ENCODE measurements at places on chromosomes 7 and 10.

- no peak overlapping the region for H3K27ac ChIP-seq
- H3K27me3 ChIP-seq: peaks cover 57% of the 10 kb centered on the region
- peaks cover 64% of the 10 kb centered on the region for H3K4me1 ChIP-seq
- no peaks in the 10 kb centered on the region for H3K36me3 ChIP-seq
- peak; percentile 74 for DNase-seq
- H3K4me3 ChIP-seq: peak overlapping the region; percentile 65
Measured at GRCh38 chr10:27744802-27745731, 552 bp downstream of the MKX start.

DNA sequence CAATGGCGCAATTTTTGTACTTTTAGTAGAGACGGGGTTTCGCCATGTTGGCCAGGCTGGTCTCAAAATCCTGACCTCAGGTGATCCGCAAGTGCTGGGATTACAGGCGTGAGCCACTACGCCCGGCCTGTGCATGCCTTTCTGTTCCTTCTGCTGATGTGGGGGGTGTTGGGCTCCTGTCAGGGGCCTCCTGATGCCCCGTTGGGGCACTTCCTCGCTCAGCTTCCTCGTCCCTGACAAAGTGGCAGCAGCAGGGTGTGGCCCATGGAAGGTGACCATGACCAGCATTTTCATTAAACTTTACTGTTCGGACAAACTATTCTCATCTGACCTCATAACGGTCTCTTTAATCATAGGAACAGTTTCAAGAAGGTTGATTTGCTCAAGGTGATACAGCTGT is 69.4 kb downstream of the TBXAS1 start:
- no peak for DNase-seq
- H3K27me3 ChIP-seq: no peaks in the 10 kb centered on the region
- H3K4me3 ChIP-seq: no peak overlapping the region
- H3K36me3 ChIP-seq: peaks cover 29% of the 10 kb centered on the region
- peaks cover 37% of the 10 kb centered on the region for H3K4me1 ChIP-seq

DNA sequence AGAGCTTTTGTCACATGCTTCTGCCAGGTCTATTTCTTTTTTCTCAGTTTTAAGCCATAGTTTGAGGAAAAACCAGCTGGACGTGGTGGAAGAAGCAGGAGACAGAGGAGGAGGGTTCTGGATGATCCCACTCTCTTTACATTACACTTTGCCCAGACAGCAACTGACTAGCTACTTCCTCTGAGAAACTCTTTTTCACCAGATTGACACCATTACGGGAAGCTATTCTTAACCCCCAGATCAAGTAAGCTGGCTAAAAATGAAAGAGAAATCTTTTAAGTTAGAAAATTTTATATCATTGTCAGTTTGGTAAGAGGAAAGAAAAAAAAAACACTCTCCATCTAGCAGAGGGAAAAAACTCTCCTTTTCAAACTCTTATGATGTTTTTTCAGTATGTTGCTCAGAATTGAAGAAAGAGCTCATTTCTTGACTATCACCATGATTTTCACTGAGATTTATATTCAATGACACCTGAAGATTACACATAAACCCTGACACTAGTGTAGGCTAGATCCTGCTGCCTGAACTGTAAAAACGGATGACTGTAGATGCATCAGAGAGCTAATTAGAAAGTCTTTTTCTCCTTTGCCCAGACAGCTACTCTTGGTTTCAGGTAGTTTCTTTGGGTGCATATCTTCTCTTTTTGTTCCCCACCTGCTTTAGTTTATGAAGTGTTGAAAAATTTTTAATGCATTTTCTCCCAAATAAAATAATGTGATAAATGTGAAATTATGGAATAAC is 203.1 kb downstream of the TFEC start:
- H3K27me3 ChIP-seq: no peaks in the 10 kb centered on the region
- H3K4me1 ChIP-seq: no peaks in the 10 kb centered on the region
- no peak overlapping the region for H3K27ac ChIP-seq
- no peak overlapping the region for H3K4me3 ChIP-seq
- DNase-seq: no peak

GRCh38 chr7:100444311-100445278 is 8.3 kb upstream of the PPP1R35 start:
- peak; percentile 80 for DNase-seq
- H3K27me3 ChIP-seq: no peaks in the 10 kb centered on the region
- H3K4me1 ChIP-seq: peaks cover 20% of the 10 kb centered on the region
- no peak overlapping the region for H3K4me3 ChIP-seq

DNA sequence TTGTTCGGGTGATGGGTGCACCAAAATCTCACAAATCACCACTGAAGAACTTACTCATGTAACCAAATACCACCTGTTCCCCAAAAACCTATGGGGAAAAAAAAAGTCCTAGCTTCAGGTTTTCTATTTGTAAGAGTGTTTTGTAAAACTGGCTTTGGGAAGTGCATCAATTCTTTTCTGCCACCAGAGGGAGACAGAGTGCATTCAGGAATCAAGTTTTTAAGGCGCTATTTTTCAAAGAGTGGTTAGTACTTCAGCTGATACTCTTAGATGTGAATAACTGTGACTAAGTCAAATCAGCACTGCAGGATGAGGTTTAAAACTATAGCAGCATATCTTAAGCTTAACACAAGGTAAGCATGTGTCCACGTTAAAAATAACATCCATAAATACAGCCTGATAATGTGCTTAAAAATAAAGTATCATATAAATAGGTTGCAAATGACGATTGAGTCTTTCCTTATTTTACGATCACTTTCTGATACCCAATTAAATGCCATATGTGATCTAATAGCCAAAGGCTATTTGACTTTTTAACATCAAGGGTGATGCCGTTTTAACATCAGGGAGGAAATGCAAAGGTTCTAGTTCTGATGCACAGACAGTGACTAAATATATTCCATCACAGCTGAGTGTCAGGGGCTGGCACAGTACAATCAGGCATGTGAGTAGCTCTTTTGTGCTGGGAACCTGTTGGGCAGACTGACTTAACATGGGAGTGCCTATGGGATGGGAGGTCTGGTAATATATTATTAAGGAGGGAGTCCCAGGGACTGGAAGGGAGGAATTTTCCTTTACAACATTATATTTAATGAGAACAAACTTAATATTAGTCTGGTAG is 10.6 kb upstream of the LYZL2 start:
- no peaks in the 10 kb centered on the region for H3K27me3 ChIP-seq
- DNase-seq: no peak
- no peaks in the 10 kb centered on the region for H3K4me1 ChIP-seq
- H3K36me3 ChIP-seq: no peaks in the 10 kb centered on the region

DNA sequence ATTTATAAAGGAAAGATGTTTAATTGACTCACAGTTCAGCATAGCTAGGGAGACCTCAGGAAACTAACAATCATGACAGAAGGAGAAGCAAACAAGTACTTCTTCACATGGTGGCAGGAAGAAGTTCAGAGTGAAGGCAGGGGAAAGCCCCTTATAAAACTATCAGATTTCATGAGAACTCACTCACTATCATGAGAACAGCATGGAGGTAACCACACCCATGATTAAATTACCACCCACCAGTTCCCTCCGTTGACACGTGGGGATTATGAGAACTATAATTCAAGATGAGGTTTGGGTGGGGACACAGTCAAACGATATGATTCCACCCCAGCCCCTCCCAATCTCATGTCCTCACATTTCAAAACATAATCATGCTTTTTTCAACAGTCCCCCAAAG is 124.2 kb upstream of the PCGF5 start:
- no peak for DNase-seq
- H3K27ac ChIP-seq: no peak overlapping the region
- H3K4me3 ChIP-seq: no peak overlapping the region
- H3K4me1 ChIP-seq: no peaks in the 10 kb centered on the region
- no peaks in the 10 kb centered on the region for H3K36me3 ChIP-seq

DNA sequence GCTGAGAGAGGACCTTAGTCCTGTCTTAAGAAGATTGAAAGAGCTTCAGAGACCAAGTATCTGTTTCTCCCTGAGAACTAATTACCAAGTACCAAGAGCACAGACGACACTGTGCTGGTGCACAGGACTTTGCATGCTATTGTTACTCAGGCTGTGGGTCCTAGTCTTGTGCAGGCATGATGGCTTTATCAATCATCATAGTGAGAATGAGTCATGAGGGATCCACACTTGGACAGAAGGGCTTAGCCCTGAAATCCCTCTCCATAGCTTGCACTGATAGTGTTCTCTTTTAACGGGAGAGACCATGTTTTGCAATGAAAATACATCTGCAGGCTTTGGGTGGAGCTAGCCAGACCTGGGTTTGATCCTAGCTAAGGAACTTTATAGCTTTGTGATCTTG is 93.3 kb downstream of the SORCS3 start:
- no peaks in the 10 kb centered on the region for H3K36me3 ChIP-seq
- no peaks in the 10 kb centered on the region for H3K27me3 ChIP-seq
- H3K4me3 ChIP-seq: no peak overlapping the region
- no peak for DNase-seq
- H3K4me1 ChIP-seq: no peaks in the 10 kb centered on the region

DNA sequence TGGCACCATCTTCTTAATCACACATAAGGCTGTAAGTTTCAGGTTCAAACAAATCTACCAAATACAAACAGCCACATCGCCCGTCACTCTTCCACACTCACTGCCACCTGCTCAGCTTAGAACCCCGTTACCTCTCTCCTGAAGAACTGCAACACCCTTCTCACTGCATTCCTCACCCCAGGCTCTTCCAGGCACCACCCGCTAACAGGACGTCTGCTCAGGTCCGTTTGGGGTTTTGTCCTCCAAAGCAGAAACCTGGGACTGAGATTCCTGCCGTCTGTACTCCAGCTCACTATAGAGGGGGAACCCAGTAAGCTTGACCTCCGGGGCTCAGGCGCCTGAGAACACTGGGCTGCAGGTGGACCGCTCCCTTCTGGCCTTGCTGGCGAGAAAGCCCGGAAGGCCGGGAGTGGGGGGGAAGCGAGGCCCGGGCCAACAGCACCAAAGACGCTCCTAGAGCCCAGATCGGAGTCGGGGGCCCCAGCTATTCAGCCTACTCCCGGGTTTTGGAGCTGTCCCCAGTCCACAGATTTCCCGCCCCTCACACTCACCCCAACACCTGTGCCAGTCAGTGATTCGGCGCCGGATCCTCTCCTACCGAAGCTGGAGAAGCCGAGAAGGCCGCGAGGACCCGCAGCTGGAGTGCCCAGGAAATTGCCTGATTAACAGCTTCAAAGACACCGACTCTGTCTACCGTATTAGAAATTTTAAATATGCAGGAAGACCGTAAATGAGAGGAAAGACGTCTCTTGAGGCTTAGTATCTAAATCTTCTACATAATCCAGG is at the start of gene AP3M1:
TSS of gene AP3M1 (minus strand) at position 625 of the 786 bp plus-strand sequence. CDS start 12,449 bp downstream, outside the sequence.
- H3K27me3 ChIP-seq: no peaks in the 10 kb centered on the region
- H3K4me1 ChIP-seq: peaks cover 27% of the 10 kb centered on the region
- H3K36me3 ChIP-seq: peaks cover 4% of the 10 kb centered on the region
- peak; percentile 96 for DNase-seq

DNA sequence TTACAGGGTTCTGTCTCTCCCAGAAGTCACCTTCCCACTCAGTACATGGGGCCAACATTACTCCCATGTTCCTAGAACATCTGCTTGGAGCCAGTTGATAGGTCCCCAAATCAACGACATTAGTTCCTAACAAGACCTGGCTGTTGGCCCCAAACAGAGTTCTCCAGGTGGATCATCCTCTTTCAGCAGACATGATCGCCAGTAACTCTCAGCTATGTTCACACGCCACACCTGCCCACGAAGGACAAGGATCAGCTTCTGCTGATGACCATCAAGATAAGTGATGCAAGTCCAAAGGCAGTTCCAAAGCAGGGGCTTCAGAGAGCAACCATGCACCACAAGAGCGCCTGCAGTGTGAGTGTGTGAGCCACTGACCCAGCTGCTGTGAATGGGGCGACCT is 11.0 kb downstream of the ZNF777 start:
- H3K4me1 ChIP-seq: no peaks in the 10 kb centered on the region
- H3K36me3 ChIP-seq: peaks cover 99% of the 10 kb centered on the region
- DNase-seq: peak; percentile 35
- H3K27me3 ChIP-seq: no peaks in the 10 kb centered on the region

- no peaks in the 10 kb centered on the region for H3K27me3 ChIP-seq
- no peaks in the 10 kb centered on the region for H3K4me1 ChIP-seq
Measured at GRCh38 chr7:135774284-135774683, 25.7 kb upstream of the FAM180A start.

DNA sequence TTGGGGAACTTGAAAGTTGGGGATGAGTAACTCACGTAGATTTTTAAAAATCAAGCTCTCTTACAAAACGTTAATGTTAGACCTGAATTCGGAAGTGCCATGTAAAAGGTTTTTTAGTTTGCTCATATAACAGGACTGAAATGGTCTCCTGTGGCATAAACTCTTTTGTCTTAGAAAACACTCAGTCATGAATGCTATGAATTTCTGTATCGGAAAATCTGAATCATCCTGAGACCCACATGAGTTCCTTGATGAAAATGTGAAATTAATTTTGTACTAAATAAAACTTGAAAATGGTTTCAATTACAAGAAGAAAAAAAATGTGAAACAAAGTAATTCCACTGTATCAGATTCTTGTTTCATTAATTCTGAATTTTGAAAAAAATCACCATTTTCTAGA is 134.8 kb upstream of the BMPER start:
- no peak overlapping the region for H3K4me3 ChIP-seq
- no peaks in the 10 kb centered on the region for H3K4me1 ChIP-seq
- DNase-seq: no peak
- H3K27me3 ChIP-seq: no peaks in the 10 kb centered on the region
- H3K36me3 ChIP-seq: no peaks in the 10 kb centered on the region

GRCh38 chr10:22988581-22989360 is 60.9 kb downstream of the ARMC3 start:
- H3K4me1 ChIP-seq: peaks cover 13% of the 10 kb centered on the region
- H3K36me3 ChIP-seq: no peaks in the 10 kb centered on the region
- no peak for DNase-seq
- no peak overlapping the region for H3K27ac ChIP-seq

GRCh38 chr7:18570441-18570840 is 74.9 kb downstream of the HDAC9 start:
- DNase-seq: no peak
- peaks cover 22% of the 10 kb centered on the region for H3K4me1 ChIP-seq
- H3K27me3 ChIP-seq: no peaks in the 10 kb centered on the region
- no peak overlapping the region for H3K27ac ChIP-seq

- H3K4me3 ChIP-seq: no peak overlapping the region
- DNase-seq: peak; percentile 62
- no peaks in the 10 kb centered on the region for H3K27me3 ChIP-seq
- H3K36me3 ChIP-seq: no peaks in the 10 kb centered on the region
- H3K27ac ChIP-seq: no peak overlapping the region
Measured at GRCh38 chr10:619710-620109, 69.8 kb downstream of the DIP2C start.

DNA sequence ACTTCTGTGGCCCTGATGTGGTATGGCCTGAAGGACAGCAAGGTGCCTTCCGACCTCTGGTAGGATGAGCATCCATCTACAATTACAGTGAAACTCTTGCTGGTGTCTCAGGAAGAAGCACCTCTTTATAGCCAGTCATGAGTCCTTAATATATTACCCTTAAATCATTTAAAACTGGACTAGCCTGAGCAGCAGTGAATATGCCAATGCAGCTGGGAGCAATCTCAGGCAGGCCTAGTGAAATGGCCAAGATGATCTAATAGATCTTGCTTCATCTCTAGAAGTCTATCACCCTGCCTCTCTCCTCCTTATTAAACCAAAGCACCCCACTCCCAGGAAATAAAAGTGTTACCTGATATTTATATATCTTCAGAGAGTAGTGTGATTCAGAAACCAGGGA is 66.7 kb upstream of the SORCS3 start:
- H3K27ac ChIP-seq: no peak overlapping the region
- H3K27me3 ChIP-seq: no peaks in the 10 kb centered on the region
- no peak overlapping the region for H3K4me3 ChIP-seq
- H3K4me1 ChIP-seq: no peaks in the 10 kb centered on the region
- H3K36me3 ChIP-seq: no peaks in the 10 kb centered on the region

- no peak overlapping the region for H3K4me3 ChIP-seq
- H3K4me1 ChIP-seq: peaks cover 6% of the 10 kb centered on the region
- DNase-seq: no peak
- no peaks in the 10 kb centered on the region for H3K27me3 ChIP-seq
- H3K27ac ChIP-seq: no peak overlapping the region
Measured at GRCh38 chr7:77649716-77650349, 46.4 kb upstream of the RSBN1L start.

Measured in spleen (tissue), 13 donors.